ENCODE measurements at places on chromosomes 11 and 22.
A peak's percentile ranks its signal among the peaks of the same experiment; 100 is the strongest.

- peak; percentile 63 for DNase-seq
Measured at GRCh38 chr11:120061761-120062560, 76.0 kb downstream of the TRIM29 start.

- DNase-seq = no peak
Measured at GRCh38 chr11:9075556-9075955, 15.8 kb downstream of the SCUBE2 start.

DNA sequence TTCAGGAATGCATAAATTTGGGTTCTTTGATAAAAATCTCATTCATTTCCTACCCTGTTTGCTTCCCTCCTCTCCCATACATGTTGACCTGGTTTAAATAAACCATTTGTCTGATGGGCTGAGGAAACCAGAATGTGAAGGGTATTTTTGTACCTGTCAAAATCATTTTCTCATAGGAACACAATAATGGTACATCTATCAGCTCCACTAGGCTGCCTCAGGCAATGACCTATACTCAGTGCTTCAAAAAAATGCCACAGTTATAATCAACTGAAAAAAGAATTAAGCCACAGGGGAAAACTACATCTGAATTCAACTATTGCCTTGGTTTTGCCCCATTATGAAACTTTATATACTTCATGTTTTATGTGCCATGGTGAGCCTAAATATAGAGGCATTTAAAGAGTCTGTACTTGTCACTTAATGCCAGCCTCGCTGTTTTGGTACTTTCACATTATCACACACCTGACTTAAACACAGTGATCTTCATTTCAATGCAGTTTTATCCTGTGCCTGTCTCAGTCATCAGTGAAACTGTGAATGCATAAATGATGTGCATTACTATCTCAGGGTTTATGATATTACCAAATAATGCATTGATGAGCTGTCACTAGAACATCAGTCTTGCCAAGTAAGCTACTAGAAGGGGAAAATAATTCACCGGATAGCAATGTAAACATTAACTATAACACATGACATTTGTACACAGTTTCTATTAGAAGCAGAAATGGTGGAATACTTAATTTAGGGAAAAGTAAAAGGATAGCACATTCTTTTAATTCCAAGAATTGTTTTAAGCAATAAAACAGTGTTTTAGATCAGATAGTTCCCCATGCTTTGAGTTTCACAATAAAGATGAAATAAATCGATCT, 92.7 kb downstream of the MSANTD4 start:
- no peak for DNase-seq

DNA sequence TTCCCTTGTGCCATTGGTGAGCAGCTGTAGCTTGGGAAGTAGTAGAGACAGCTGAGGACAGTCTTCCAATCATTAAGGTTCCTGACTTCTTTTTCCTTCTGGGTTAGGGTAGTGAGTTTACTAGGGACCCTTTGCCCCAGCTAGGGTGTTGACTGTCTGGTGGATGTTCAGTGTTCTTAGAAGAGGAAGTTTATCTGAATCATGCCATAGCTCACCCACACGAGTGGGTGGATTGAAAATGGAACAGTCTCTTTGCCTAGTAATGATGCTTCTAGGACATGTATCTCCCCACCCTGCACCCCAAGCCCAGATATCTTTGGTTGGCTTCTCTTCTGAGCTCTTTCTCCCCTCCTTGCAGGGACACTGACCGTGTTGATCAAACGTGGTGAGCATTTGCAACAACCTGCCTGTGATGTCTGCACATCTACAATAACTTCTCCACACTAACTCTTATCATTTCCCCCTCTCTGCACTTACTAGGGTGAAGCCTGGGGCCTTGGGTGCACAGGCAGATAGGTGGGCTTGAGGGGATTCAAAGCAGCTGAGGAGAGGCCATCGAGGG, 57.1 kb upstream of the HORMAD2 start:
- DNase-seq = no peak

DNA sequence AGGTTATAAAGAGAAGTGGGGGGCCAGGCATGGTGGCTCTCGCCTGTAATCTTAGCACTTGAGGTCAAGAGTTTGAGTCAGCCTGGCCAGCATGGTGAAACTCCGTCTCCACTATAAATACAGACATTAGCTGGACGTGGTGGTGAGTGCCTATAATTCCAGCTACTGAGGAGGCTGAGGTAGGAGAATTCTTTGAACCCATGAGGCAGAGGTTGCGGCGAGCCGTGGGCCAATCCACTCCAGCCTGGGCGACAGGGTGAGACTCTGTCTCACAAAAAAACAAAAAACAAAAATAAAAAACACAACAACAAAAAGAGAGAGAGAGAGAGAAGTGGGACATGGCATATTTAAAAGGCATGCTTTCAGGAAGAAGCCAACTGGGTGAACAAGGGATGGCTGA, 80.1 kb upstream of the CARD18 start:
- no peak for DNase-seq

GRCh38 chr11:27612932-27613880, 87.0 kb downstream of the BDNF start:
- no peak for DNase-seq

DNA sequence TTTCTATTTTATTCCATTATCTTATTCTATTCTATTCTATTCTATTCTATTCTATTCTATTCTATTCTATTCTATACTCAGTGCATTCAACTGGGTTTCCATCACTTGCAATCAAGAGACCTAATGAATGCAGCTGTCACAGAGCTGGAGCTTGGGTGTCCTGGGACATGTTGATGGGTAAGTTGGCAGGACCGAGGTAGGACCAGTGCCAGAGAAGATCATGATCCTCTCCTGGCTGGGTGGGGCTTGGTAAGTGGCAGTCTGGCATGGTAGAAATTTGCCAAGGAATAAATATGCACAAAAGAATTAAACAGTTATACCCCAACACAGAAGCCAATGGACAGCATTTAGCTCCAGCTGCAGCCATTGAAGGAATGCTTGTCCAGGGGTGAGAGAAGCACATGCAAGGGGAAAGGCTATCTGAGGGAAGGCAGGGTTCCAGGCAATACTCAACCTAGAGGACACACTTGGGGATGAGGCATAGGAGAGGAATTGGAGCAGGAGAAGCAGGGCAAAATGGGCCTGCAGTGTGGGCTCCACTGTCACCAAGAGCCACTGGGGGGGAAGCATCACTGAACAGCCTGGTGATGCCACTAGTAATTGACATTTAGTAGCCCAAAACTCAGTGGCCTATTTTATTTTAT, 97.0 kb upstream of the CD82 start:
- no peak for DNase-seq

DNA sequence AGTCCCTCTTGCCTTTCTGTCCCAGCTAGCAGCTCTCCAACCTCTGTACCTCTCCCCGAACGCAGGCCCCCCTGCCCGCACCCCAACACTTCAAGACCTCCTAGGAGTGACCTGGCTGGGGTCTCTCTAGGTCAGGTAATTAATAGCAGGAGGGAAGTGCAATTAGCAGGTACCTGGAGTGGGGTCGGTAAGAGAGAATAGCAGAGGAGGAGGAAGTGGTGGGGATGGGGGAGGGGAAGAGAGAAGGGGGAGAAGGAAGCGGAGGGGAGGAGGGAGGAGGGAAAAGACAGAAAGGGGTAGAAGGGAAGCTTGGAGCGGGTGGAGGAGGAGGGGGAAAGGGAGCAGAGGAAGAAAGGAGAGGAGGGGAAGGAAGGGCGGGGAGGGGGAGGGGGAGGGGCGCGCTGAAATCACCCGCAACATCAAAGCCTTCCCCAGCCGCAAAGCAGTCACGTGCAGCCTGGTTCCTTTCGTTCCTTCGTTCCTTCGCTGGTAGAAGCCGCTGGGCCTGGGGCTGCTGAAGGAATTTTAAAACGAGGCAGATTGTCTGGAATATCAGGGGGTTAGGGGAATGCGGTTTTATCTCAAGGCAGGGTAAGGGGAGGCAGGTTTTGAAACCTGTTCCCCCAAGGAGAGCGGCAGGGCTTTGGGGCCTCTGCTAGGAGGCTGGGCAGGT, 29.3 kb upstream of the TCF20 start:
- peak; percentile 55 for DNase-seq

DNA sequence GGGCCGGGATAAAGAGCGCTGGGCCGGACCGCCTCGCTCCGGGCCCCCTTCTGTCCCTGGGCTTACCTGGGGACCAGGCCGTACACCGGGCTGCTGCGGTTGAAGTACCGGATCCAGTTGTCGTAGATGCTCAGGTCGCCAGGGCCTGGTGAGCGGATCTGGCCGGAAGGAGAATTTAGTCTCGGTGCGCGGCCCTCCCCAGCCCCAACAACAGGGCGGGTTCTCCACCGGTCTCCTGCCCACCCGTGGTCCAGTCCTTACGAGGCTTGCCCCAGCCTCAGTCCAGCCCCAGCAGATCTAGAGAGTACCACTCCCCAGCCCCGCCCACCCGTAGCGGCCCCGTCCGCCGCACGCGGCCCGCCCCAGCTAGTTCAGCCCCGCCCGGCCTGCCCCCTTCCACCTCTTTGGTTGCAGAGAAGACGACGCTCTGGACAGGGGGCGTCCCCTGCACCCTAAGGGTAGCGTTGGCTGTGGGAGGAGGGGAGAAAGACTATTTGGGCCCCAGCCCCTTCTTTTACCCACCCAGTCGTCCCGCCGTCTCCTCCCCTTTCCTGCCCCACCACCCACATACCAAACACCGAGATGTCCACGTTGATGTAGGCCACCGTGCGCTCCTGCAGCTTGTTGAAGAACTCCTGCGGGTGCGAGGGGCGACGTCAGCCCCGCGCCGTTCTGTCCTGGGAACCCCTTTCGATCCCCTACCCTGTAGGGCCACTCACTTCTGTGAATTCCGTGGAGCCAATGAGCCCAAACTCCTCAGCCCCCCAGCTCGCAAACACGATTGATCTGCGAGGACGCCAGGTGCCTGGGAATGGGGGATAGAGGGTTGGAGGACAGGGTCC, 6.8 kb downstream of the SAC3D1 start:
- DNase-seq = peak; percentile 41

- no peak for DNase-seq
Measured at GRCh38 chr11:41458154-41458553, 1.3 kb downstream of the LRRC4C start.

DNA sequence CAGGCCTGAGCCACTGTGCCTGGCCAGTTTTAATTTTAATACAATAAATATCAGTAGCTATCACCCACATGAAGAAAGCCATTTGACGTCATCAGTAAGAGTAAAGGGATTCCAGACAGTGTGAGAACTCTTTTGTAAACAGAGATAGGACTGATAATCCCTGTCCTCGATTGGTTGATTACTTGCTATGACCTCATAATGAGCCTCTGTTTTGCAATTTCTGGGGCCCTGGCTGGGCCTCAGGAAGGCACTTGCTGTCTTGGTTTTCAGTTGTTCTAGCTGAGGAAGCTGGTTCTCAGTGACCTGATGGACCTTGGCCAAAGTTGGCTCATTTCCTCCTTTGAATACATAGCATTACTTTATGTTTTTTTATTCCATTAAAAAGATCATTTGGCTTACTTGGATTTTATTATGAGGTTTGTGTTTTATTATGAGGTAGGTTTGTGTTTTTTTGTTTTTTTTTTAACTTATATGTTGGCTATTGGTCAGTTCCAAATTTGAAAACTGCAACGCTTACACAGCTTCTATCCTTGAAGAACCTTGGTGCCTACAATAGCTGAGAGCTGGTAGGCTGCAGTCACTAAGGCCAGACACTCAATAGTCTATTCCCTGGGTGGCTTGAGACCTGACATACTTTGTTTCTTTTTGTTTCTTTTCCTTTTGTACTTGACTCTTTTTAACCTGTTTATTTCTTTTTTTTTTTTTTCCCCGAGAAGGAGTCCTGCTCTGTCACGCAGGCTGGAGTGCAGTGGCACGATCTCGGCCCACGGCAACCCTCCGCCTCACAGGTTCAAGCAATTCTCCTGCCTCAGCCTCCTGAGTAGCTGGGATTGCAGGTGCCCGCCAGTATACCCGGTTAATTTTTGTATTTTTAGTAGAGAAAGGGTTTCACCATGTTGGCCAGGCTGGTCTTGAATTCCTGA, 20.0 kb downstream of the MARK2 start:
- no peak for DNase-seq

DNA sequence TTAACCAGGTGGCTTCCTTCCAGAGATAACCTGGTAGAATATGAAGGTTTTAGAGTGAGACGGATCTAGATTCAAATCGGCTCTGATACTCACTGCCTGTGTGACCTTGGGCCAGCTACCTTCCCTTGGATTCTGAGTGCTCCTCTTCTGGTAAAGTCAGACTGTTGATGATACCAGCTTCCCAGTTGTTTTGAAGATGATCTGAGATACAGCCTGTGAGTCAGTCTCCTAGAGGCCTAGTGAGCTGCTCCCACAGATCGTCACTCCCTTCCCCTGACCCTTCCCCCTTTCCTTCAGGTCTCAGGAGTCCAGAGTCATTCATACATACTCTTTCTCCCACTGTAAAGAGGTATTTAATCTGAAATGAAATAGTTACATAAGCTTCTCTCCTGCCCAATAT, 207.8 kb downstream of the GRIK4 start:
- no peak for DNase-seq

- DNase-seq = peak; percentile 57
Measured at GRCh38 chr22:31291481-31292235, 630 bp downstream of the PIK3IP1 start.

- no peak for DNase-seq
Measured at GRCh38 chr22:29700206-29700899, 19.4 kb upstream of the CABP7 start.

DNA sequence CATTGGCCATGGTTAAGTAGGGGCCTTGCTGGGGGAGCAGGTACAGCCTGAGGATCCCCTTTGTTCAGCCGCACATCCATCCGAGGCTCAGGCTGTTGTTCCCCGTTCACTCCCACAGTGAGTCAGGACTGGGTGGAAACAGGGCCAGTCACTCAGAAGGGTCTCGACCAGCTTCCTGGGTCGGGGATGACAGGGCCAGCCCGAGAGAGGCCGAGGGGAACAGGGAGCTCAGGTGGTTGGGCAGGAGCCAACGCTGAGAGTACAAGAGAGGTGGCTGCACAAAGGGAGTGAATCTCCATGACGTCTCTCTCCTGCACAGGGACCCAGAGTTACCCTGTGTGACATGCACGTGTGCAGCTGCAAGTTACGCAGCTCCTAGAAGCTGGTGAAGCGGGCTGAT, 97.2 kb upstream of the SHANK2 start:
- no peak for DNase-seq

DNA sequence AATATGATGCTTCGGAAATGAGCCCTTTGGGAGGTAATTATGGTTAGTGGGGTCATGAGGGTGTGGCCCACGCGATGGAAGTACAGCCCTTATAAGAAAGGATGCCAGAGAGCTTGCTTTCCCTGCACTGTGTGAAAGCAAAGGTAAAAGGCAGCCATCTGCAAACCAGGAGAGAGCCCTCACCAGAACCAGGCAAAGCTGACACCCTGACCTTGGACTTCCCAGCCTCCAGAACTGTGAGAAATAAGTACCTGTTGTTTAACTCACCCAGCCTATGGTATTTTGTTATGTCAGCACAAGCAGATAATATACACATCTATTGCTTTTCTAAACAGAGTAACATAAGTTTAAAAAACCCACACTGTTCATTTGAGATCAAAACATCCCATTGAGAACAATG, 50.7 kb downstream of the SYN3 start:
- DNase-seq = no peak

GRCh38 chr11:28528217-28528616, 420.0 kb downstream of the METTL15 start:
- DNase-seq = no peak

- no peak for DNase-seq
Measured at GRCh38 chr22:40853961-40854360, 2.5 kb downstream of the ST13 start.

GRCh38 chr11:95904009-95904650, 19.8 kb downstream of the MTMR2 start:
- DNase-seq = no peak

GRCh38 chr11:64060861-64061444, 25.2 kb downstream of the FLRT1 start:
- peak; percentile 61 for DNase-seq

- no peak for DNase-seq
Measured at GRCh38 chr11:111846063-111846462, 25.3 kb downstream of the ALG9 start.

GRCh38 chr22:49961005-49961600, 531 bp downstream of the PIM3 start:
- DNase-seq = peak; percentile 62
